Activated T-cell treated with anti-CD3 and anti-CD28 coated beads, Interleukin-2, amount 50 U/mL, for 4 hours (primary cell): ENCODE measurements at places on chromosomes 5 and 9.

GRCh38 chr5:124544366-124545055 lies 201.9 kb downstream of the ZNF608 start:
- no peak for DNase-seq

- no peak for DNase-seq
These were observed 26.2 kb downstream of the TYRP1 start for GRCh38 chr9:12719431-12719830.

DNA sequence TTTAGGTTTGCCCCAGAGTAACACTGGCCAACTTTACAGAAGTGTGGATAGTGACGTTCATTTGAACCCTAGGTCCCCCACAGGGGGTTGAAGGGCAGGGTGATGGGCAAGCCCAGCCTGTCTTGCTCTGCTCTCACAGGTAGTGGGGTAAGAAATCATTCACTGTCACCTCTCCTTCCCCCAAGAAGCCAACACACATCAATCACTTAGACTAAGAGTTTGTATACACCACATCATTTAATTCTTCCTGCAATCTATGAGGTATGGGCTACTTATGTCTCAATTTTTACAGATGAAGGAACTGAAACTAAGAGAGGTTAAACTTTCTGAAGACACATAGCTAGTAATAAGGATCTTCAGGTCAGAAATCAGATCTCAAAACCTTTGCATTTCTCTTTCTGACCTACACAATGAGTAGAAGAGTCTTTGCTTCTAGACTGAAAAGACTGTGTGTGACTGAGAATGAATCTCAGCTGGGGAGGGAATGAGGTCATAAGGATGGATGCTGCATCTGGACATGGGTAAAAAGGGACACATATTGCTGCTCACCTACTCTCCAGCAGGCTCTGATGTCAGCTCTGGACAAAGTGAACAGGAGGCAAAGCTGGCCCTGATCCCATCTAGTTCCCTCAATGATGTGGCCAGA lies 81.0 kb upstream of the EQTN start:
- no peak for DNase-seq

DNA sequence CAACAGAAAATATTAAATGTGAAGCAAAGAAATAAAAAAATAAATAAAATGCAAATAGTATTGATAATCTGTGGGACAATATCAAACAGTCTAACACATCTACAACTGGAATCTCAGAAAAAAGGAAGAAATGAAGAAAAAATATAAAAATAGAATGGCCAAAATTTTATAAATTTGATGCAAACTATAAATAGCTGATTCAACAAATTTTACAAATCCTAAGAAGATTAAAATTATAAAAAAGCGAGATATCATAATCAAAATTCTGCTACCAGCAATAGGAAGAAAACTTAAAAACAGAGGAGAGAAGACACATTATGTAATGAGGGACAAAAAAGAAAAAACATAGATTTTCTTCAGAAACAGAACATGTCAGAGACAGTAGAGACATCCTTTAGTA lies 129.2 kb upstream of the IRX1 start:
- DNase-seq = no peak

- no peak for DNase-seq
These were observed 143.3 kb upstream of the LMX1B start for GRCh38 chr9:126470241-126470993.

DNA sequence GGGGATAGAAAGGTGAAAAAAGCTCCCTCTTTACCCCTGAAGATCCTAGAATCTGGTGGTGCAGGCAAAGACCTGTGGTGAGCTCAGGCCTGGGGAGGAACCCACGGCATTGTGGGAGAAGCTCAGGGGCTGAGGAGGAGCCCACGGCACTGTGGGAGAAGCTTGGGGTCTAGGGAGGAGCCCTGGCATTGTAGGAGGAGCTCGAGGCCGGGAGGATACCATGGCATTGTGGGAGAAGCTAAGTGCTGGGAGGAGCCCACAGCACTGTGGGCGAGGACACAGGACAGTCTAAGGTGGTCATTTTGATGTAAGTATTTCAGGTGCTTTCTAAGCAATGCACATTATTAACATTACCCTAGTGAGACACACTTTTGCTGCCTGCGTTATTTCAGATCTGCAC lies 179.7 kb downstream of the HSD17B3 start:
- DNase-seq = no peak

DNA sequence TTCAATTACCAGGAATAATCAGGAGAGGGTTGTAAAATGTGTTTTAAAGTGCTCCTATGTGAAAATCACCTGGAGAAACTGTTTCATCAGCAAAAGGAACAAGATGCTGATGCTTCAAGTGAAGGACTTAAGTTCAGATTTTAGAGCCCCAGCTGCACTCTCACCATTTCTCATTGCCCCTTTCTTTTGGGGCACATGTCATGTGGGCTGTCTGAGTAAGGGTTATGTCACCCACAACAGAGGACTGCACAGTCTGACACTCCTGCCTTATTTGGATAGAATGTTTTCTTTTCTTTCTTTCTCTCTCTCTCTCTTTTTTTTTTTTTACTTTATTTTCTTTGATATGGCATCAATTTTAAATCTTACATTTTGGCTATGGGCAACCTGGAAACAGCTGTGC lies 204.1 kb upstream of the EFNA5 start:
- DNase-seq = no peak

DNA sequence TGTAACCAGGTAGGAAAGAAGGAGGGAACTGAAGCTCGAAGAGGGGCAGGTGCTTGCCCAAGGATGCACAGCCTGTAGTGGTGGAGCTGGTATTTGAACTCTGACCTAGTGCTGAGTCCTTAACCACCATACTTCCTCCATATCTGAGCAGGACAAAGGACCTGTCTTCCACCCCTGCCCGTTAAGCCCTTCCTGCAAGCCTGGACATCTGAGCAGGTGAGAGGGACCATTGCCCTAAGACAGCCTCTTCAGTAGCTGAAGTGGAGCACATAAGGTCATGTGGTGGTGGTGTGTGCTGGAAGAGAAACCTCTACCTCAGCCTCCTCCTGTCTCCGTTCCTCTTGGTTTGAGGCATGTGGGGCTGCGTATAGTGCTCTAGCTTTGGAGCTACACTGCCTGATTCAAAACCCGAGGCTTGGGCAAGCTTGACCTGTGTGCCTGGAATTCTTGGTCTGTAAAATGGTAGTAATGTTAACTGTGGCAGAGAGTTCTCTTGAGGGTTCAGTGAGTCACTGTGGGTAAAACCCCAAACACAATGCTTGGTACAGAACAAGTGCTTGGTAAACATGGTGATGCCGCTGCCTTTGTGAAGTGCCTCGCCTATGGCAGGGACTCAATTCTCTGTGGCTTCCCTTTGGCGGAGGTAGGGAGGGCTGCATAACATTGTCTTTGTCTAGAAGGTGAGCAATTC lies 7.4 kb downstream of the GALNT10 start:
- peak; percentile 51 for DNase-seq

GRCh38 chr5:89036704-89037489 lies 153.9 kb upstream of the MEF2C start:
- DNase-seq = no peak

DNA sequence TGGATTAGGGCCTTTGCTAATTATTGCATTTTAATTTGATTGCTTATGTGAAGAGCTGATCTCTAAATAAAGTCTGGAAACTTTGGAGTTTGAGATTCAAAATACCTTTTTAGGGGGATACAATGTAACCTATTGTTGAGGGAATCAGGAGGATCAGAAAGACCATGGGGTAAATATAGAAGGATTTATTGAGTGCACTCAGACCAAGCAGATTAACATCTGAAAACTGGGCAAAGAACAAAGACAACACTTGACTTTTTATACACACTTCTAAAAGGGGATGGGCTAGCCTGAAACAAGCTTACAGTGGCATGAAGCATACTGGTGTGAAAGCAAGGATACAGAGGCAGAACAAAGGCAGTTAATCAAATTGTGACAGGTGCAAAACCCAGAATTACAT lies 174.3 kb downstream of the MRPS30 start:
- no peak for DNase-seq

DNA sequence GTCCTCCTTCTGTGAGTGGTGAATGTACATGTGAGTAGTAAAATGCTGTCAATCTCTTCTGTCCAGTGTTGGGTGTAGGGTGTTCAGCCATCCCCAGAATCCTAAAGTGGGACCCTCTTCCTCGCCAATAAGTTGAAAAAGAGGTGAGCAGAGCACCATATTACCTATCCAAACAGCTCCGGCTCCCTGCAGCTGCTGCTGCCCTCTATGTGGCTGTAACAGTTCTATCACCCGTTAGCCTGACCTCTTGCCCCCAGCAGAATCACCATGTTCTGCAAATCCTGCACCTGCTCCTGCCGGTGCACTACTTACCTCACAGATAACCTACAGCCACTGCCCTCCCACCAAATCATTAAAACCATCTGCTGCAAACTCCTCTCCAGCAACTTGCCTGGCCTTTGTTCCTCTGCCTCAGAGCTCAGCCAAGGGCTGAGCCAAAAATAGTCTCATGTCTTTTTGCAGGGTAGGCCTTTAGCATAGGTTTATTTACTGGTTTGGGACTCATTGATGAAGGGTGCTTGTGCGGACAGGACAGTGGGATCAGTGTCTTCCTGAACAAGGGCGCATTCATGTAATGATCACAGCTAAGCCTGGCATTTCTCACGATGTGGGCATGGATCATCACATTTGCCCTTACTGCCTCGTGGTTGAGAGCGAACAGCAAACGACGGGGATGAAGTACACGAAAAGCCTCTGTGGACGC lies 49.6 kb upstream of the CCL21 start:
- DNase-seq = no peak
